Activated T-cell treated with anti-CD3 and anti-CD28 coated beads for 4 hours (primary cell): ENCODE measurements at places on chromosomes 7 and 10.

GRCh38 chr10:118792526-118792925 lies 37.8 kb upstream of the CACUL1 start:
- no peak for DNase-seq

GRCh38 chr7:91191771-91192170 lies 72.5 kb upstream of the FZD1 start:
- no peak for DNase-seq

GRCh38 chr7:52648872-52649271 lies 386.6 kb upstream of the POM121L12 start:
- DNase-seq, result no peak

DNA sequence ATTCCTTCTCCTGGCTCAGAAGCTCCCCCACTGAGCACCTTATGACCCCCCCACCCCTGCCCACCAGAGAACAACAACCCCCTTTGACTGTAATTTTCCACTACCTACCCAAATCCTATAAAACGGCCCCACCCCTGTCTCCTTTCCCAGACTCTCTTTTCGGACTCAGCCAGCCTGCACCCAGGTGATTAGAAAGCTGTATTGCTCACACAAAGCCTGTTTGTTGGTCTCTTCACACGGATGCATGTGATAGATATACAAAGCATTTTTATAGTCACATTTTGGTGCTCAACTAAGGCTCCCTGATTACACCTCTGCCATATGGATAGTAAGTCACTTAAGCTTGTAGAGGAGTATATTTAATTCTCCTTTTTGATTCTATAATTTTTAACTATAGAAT lies 985.8 kb downstream of the REEP3 start:
- no peak for DNase-seq

GRCh38 chr7:46515844-46516590 lies 594.9 kb upstream of the IGFBP3 start:
- no peak for DNase-seq

DNA sequence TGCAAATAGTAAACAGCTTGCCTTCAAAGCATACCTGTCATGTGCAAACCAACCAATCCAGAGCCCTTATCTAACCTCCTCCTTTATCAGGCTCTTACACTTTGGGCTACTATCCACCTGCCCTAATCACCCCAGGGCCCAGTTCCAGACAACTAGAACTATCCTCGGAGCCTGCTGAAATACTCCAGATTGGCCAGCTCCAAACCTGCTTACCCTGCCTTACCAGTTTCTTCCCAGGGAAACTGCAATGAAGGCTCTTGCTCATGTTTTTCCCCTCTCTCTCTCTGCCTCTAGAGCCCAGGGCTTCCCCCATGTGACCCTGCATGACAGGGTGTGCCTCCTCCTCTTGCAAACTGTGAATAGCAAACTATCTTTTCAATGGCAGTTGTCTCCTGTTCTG lies 81.4 kb upstream of the CAPZA2 start:
- DNase-seq, result no peak

- no peak for DNase-seq
Observed at GRCh38 chr7:47330026-47330425, 251.9 kb downstream of the TNS3 start.

GRCh38 chr7:101922631-101923601 lies 105.5 kb downstream of the CUX1 start:
- DNase-seq, result no peak

DNA sequence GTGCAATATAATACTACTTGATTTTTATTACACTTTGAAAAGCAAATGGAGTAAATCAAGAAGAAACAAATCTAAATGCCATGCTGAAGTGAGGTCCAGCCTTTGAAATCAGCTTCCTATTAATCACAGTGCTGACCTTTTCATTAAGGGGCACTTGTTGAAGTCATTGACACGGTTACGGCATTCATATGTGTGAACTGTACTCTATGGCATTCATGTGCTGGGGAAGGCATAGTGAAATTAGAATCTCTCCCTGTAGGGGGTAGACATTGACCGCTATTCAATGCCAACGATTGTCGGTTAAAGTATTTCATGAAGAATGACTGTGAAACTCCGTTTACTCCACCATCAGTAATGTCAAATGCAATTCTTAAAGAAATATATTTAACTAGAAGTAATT lies 296.1 kb upstream of the SEMA3A start:
- DNase-seq, result no peak

DNA sequence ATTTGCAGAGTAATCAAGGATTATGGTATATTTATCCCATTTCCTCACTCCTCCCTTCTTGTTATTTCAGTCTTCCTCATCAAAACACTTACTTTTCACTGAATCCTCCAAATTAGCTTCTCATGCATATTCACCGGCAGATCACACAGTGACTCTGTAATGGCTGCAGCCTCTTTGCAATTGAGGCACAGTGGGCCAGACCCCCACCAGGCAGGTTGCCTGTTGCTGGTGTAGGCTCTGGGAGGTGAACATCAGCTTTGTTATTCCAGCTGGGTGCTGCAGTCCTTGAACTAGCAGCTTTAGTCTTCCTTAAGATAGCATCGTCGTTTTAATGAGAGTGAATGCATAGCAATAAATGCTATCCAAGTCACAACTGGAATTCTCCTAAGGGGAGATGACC lies 449.3 kb downstream of the CNTNAP2 start:
- no peak for DNase-seq

- no peak for DNase-seq
Observed at GRCh38 chr7:127935847-127936376, 95.3 kb downstream of the LRRC4 start.

- DNase-seq, result no peak
Observed at GRCh38 chr7:95472581-95473161, 13.1 kb upstream of the ASB4 start.

GRCh38 chr7:131602994-131603372 lies 46.6 kb upstream of the PODXL start:
- DNase-seq, result no peak

DNA sequence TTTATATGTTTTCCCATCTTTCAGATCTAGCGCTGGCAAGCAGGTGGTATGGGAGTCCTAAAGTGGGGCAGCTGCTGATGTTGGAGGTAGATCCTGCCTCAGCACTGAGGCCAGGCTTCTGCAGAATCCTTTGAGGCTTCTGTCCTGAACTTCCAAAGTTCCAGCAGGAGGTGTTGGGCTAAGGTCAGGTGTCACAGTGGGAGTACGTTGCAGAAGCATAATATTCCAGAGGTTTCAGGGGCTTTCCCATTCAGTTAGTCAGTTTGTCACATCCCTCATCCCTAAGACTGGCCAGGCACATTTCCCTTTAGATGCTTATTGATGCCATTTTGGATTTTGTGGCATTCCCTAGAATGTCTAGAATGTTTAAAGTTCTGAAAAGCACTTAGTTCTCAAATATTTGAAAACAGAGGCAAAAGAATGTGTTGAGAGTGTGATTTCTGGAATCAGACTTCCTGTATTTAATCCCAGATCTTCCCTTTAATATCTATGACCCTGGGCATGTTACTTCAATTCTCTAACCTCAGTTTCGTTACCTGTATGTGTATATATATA lies 319.1 kb upstream of the PHYHIPL start:
- DNase-seq, result no peak

- DNase-seq, result no peak
Observed at GRCh38 chr10:75733135-75733890, 301.9 kb downstream of the LRMDA start.

- DNase-seq, result no peak
Observed at GRCh38 chr10:1432161-1432560, 305.2 kb downstream of the ADARB2 start.

DNA sequence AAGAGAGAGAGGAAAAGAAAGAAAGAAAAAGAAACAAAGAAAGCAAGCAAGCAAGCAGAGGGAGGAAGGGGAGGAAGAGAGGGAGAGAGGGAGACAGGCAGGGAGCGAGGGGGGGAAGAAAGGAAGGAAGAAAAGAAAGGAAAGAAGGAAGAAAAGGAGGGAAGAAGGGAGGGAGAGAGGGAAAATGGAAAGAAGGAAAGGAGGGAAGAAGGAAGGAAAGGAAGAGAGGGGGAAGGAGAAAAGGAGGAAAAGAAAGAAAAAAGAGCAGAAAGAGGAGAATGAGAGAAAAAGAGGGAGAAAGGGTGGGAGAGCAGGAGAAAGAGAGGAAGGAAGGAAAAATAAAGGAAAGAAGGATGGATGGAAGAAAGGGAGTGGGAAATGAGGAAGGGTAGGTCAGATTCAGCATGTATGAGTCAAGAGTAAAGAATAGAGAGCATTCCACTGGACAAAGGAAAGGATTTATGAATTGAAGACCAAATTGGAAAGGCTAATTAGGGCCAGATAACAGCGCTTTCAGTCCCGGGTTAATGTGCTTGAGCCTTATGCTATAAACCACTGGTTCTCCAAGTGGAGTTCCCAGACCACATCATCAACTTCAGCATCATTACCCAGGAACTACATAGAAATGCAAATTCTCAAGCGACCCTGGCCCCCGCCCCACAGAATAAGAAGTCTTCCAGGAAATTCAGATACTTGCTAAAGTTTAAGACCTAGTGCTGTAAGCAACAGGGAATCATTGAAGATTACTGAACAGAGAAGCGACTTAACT lies 85.1 kb downstream of the C10orf90 start:
- no peak for DNase-seq

- no peak for DNase-seq
Observed at GRCh38 chr10:59654007-59654406, 55.6 kb downstream of the SLC16A9 start.

- no peak for DNase-seq
Observed at GRCh38 chr10:61391281-61391680, 61.9 kb downstream of the TMEM26 start.

GRCh38 chr7:21941611-21942141 lies 4.0 kb downstream of the CDCA7L start:
- no peak for DNase-seq

GRCh38 chr10:130986846-130987245 lies 324.7 kb downstream of the TCERG1L start:
- no peak for DNase-seq

- DNase-seq, result no peak
Observed at GRCh38 chr7:81515009-81515408, 254.8 kb downstream of the HGF start.

DNA sequence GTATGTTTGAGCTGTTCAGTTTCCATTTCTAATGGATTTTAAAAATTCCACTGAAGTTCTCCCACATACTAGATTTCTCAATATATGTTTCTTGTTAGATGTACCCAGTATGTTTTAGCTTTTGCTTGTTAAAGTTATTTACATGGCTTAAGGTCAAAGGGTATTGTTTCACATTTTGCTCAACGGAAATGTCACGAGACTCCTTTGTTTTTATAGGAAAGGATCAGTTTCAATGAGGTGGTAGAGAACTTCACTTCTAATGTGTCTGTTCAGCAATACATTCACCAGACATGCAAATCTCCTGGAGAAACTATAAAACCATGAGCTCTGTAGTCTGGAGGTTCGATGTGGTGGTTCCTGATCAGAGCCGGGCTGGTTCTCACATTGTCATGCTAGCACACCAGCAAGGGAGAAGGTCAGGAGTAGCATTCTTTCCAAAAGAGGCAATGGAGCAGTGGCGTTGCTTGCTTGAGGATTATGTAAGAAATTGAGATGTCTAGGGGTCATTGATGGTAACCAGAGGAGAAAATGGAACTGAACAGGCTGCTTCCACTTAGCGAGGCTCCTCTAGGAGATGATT lies 114.0 kb downstream of the RAB18 start:
- DNase-seq, result no peak

DNA sequence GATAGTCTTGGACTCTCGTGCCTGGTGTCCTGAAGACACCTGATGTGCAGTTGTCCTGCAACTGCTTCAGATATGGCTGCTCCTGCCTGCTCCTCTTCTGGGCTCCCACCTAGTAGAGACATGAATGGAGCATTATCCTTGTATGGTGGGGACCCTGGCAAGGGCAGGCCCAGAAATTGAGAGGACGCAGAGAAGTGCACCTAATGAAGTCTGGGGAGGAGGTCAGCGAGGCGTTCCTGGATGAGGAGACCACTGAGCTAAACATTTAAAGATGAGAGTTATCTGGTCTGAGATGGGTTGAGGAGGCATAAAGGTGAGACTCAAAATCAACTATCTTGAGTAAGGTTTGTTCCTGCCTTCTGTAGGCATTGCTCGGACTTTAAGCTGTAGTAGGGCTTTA lies 66.3 kb downstream of the WDFY4 start:
- DNase-seq, result no peak

DNA sequence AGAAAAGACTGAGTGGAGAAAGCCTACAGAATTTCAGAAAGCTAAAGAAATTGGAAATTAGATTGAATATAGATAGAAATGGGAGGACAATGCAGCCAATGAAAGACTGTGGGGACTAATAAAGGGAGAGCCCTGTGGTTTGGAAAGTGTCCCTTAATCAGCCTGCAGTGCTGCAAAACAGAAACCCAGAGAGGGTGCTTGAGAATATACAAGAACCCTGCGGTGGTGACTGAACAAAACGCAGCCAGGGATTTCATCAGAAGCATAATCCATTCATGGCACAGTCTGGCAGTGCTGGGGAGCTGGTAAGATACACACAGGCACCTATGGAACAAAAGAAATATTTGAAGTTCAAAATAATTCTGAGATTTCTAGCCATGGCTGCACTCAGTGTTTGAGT lies 19.1 kb downstream of the CEP41 start:
- DNase-seq, result no peak

GRCh38 chr10:43316988-43317387 lies 50.1 kb upstream of the RASGEF1A start:
- no peak for DNase-seq
